NCI-H1930 (cell line): ENCODE measurements at places on chromosomes 5 and 9.

DNA sequence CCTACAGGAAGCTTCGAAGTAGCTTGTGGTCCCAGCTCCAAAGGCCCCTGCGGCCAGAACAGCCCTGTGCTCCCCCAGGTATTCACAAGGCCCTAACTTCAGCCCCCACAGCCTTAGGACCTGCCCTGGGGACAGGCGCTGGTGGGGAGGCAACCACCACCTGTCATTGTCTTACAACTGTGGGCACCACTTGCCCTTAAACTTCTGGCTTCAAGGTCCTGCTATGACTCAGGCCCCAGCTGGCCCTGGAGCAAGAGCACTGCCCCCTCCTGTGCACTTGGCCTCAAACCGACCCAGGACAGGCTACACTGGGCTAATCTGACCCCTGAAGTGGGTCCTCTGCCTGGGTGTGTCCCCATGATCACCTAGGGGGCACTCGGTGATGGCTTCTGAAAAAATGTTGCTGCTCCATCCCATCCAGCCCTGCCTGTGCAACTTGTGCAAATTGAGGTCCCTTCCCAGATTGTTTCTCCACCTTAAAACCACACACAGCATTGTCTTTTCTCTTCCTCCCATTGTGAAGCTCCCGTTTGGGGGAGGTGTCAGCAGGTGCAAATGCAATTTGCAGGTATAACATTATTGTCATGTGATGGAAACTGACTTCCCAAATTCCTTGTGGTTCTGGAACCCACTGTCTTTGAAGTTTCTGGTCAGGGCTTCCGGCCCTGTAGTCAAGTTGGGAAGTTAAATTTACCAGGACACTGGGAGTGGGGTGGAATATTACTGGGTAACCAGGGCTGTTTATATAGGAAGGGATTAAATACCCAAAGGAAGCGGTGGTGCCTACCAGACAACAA is 1.1 kb upstream of the PROB1 start:
- DNase-seq = no peak

GRCh38 chr9:35774907-35775635 is 16.3 kb upstream of the NPR2 start:
- peak; percentile 31 for DNase-seq

DNA sequence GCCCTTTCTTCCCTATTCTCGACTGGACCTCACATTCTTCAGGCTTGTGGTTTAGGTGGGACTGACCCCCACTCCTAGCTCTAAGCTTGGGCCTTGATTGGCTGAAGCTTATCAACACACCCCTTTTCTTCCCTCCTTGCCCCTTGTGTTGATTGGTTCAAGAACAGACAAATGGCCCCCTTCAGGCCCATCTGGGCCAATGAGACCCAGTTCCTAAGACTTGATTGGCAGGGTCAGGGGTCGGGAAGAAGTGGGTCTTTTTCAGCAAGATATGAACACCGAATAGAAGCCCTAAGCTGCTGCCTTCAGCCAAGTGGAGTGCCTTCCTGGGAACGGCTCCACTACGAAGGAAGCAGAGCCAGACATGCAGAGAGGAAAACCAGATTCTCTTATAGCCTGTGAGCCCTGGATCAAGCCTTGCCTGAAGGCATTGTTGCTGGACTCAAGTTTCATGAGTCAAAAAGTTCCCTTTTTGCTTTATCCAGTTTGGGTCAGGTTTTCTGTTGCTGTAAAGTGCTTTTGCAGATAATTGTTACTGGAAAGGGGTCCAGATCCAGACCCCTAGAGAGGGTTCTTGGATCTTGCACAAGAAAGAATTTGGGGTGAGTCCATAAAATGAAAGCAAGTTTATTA is 22.4 kb upstream of the NCS1 start:
- no peak for DNase-seq

GRCh38 chr5:137564398-137564961 is 65.4 kb upstream of the SPOCK1 start:
- DNase-seq = no peak

DNA sequence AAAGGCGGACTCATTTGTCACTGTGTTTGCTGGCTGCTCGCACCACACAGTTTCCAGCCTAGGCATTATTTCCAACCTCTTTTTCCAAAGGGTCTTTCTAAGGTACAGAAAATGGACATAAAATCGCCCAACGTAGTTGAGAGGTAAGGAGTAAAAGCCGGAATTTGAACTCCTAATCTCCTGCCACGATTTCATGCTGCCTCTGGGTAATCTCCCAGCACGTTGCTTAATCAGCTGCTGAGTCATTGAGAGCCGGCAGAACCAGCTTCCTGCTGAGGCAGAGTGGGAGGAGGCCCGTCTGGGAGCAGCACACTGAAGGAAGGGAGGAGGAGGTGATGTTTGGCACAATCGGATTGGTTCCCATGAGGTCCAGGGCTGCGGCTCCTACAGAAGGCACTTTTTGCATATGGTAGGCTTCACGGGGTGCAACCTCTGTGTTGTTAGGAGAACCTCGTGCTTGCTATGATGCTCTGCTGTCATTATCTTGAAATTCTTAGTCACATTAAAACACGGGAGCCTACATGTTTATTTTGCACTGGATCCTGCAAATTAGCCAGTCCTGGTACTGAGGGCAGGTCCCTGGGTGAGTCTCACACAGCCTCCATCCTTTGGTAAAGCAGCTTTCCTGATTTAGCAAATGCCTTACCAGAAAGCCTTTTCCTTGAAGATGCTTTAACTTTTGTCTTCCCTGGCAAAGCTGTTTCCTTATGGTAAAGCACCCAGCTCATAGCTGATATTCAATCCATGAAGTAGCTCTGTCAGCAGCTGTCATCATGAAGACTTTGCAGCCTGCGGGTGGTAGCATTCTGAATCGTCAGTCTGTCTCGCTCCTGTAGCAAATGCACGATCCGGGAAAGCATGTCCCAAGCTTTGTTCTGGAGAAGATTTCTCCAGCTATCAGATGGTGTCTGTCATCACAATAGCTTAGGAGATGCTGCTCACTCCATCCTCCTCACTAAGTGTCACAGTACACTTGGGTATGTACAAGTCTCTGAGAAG is 191.6 kb upstream of the MSX2 start:
- no peak for DNase-seq

DNA sequence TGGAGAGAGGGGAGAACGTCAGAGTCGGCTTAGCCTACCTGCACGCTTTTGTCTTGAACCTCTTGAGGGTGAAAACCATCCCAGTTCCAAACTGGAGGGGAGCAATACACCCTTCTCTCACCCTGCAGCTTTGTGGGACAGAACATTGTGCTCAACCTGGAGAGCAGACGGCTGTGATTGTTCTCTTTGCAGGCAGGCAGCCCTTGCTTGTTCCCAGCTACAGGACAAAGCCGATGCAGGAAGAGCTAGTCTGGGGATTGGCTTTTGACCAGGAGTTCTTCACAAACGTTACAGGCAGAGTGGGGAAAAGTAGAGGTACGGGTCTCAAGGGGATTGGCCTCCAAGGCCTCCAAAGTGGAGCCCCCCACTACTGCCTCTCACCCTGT is 33.9 kb upstream of the ARHGAP26 start:
- no peak for DNase-seq

DNA sequence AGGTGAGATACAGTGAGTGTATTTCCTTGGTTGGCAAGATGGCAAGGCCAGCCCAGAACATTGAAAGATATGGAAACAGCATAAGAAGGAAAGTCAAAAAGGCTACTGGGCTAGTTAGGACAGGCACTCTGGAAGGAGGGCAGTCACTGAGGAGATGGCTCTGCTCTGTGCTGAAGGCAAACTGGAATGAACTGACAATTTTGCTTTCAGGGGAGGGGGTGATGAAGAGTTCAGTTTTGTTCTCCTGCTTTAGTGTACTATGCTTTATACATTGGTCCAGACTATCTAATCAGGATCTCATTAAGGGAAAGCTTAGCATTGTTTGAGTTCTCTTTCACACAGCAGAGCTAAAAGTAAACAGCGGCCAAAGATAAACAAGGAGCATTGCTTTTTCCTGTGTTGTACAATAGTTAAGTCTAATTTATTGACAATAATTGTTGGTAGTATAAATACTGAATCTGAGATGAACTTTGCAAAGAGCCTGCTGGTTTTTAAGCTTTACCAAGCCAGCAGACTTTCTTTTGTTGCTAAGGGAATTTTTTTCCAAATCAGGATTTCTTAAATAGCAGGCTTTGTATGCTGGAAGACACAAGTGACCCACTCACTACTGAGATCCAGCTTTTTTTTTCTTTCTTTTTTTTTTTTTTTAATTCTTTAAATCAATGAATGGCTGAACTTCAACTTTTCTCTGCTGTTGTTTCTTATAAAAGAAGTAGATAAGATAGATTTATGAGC is 355.5 kb downstream of the ARRDC3 start:
- DNase-seq = peak; percentile 36

GRCh38 chr5:179153921-179154345 is 93.8 kb downstream of the ZNF354C start:
- no peak for DNase-seq

DNA sequence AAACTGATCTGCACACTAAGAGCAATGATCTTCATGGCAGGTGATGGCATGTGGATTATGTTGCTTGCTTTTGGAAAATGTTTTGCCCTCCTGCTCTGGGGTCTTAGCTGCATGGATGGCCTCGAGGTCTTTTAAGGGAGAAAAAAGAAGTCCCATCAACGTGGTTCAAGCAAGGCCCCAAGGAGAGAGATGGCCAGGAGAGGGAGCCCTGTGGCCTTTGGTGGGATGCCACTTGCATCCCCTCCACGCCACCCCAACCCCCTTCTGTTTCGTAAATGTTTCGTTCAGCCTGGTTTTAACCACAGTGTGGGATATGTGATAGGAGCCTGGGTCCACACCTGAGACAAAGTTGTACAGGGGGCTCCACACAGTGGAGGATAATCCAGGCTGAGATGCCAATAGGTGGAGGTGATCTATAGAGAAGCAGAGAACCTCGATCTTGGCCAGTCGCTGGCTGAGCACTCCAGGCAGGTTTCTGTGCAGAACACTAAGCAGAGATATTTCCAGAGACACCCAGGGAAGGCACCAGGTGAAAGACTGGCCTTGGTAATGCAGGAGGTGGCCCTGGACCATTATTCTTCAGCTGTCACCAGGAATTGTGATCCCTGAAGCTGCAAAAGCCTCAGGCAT is 25.8 kb upstream of the FRRS1L start:
- DNase-seq = no peak

GRCh38 chr5:307306-307705 is 14.2 kb upstream of the AHRR start:
- no peak for DNase-seq

DNA sequence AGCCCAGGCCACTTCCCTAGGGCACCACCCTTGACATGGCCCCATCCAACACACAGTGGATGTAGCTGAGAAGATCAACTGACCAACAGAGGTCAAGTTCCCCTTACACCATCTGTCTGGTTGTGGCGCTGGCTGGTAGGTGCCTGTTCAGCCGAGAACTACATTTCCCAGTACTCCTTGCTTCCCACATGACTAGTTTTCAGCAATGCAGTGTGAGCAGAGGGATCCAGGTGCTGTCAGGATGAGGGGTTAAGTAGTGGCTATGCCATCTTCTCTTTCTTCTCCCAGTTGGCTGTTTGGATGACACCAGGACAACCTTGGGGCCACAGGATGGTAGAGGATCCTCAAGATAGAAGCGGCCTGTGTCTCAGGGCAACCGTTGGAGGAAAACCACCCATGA is 48.6 kb upstream of the SH3PXD2B start:
- DNase-seq = no peak

- no peak for DNase-seq
Measured at GRCh38 chr9:88716596-88717290, 181.8 kb downstream of the NXNL2 start.

GRCh38 chr5:42250-42649 is 49.7 kb upstream of the PLEKHG4B start:
- no peak for DNase-seq

GRCh38 chr9:19231904-19232822 is 1.7 kb downstream of the DENND4C start:
- DNase-seq = no peak

- DNase-seq = no peak
Measured at GRCh38 chr9:100673249-100673648, 95.4 kb downstream of the CAVIN4 start.

- DNase-seq = no peak
Measured at GRCh38 chr5:157459715-157460599, at the start of gene NIPAL4. Gene NIPAL4, plus strand, starts transcription at chr5:157460213. Its CDS starts 108 bp downstream, at chr5:157460321.

DNA sequence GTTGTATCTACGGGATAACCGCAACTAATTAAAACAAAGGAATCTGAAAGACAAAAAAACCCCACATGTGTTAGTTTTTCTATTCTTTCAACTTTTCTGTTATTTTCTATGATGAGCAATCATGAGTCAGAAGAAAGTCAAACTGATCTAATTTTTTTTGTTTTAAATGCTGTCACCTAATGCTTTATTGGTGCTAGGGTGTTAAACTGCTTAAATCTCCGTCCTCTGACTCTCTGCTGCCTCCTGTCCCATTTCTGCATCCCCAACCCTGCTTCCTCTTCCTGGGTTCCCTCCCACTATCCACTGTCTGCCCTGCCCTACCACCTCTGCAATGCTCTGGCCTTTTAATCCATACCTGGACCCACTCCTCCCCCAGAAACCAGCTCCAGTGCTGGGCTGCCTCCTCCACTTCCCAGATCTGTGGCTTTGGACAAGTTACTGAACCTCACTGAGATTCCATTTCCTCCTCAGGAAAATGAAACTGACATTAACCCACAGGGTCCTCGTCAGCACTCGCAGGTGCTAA is 15.7 kb downstream of the PTPN3 start:
- no peak for DNase-seq

DNA sequence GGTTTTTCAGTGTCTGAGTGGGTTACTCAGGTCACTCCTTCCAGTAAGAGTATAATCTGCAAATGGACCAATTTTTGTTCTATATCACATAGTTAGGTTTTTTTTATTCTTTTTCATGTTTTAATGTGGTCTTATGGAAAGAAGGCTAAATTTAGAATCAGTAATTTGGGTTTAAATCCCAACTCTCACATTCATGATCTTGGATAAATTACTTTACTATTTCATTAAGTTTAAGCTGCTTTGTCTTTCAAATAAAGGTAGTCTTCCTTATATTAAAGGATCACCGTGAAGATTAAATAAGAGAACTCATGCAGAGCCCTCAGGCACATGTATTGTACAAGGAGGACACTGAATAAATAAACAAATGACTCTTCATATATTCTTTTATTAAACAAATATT is 234.7 kb downstream of the SGCD start:
- no peak for DNase-seq

- DNase-seq = no peak
Measured at GRCh38 chr9:96051423-96051822, 175.9 kb downstream of the ERCC6L2 start.

- no peak for DNase-seq
Measured at GRCh38 chr5:429453-430188, 13.4 kb upstream of the EXOC3 start.

GRCh38 chr5:157165668-157166067 is 396 bp downstream of the GARIN3 start:
- DNase-seq = no peak

GRCh38 chr5:117095346-117096332 is 521.0 kb upstream of the SEMA6A start:
- peak; percentile 36 for DNase-seq

GRCh38 chr5:116212225-116212624 is 127.4 kb downstream of the COMMD10 start:
- DNase-seq = no peak

- no peak for DNase-seq
Measured at GRCh38 chr5:4093236-4093635, 497.6 kb downstream of the IRX1 start.

GRCh38 chr5:174675916-174676315 is 48.5 kb upstream of the MSX2 start:
- DNase-seq = no peak
